ENCODE measurements at places on chromosomes 3 and 15. TPM values are rescaled to one million over a fixed set of nuclear protein-coding genes. Genes with fewer than 3 reads are reported as not detected.

The FBXO40 gene
- total RNA-seq, result not detected

The CKMT1B gene
- total RNA-seq, result not detected

The ST8SIA2 gene
- not detected for total RNA-seq

The ECT2 gene
- 7.2 TPM for total RNA-seq

The CCR3 gene
- not detected for total RNA-seq

The CCDC13 gene
- 2.0 TPM for total RNA-seq
